Aorta (tissue), 5 donors: ENCODE measurements at places on chromosomes 7 and 10.

GRCh38 chr7:123211545-123211944, 11.8 kb upstream of the SLC13A1 start:
- H3K27me3 ChIP-seq, result no peaks in the 10 kb centered on the region
- no peak overlapping the region for H3K27ac ChIP-seq
- no peak overlapping the region for H3K4me3 ChIP-seq
- DNase-seq, result no peak
- no peaks in the 10 kb centered on the region for H3K4me1 ChIP-seq
- H3K36me3 ChIP-seq, result no peaks in the 10 kb centered on the region

DNA sequence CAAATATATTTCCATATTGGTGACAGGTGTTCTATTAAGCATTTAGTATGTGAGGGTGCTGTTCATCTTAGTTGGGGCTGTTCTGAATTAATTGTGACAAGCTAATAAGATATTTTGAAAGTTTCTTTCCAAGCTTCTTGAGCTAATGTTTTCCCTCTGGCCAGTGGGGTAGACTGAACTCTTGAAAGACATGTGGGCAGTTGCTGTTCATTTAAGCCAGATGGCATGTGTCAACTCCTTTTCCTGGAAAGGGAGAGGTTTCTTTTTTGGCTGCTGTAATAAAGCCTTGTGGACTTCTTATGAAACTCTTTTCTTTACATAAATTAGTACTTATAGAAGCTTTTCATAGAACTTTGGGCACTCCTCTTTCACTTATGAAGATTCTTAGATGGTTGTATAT, 21.7 kb downstream of the RAB18 start:
- DNase-seq, result no peak
- H3K4me1 ChIP-seq, result peaks cover 2% of the 10 kb centered on the region
- no peaks in the 10 kb centered on the region for H3K36me3 ChIP-seq
- no peak overlapping the region for H3K27ac ChIP-seq
- H3K4me3 ChIP-seq, result no peak overlapping the region

DNA sequence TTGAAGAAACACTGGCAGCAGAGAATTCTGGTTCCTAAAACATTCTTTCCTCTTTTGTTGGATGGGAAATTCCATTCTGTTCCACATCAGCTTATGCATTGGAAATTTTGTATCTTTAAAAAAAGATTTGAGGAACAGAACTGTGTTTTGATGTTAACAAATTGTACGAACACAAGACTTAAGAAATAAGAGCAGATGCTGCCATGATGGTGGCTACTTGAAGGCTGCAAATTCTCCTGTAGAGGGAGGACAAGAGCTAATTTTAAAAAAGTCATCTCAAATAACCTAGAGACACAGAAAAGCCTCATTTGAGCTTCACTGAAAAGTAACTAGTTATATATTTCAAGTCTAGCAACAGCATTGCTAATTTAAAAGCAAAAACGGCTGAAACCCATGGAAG, 29.8 kb downstream of the NDUFB2 start:
- H3K4me3 ChIP-seq, result no peak overlapping the region
- H3K36me3 ChIP-seq, result no peaks in the 10 kb centered on the region
- no peaks in the 10 kb centered on the region for H3K27me3 ChIP-seq
- DNase-seq, result no peak

DNA sequence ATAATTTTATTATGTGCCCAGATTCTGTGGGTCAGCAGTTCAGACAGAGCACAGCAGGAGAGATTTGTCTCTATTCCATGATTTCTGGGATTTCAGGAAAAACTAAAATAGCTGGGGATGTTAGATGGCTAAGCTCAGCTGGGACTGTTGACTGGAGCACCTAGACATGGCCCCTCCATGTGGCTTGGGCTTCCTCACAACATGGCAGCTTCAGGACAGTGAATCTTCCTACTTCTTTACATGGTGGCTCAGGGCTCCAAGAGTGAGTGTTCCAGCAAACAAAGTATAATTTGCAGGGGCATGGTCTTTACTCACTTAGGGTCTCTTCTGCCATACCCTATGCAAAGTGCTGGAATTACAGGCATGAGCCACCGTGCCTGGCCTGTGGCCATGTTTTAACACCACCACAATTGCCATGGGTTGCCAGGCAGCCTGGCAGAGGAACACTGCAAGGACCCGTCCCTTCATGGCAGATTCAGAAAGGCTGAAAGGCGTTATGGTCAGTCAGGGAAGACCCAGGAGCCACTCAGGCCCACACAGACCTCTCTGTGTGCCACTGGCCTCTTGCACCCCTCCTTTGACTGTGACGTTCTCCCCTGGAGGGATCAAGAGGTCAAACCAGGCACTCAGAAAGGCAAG, 50.8 kb upstream of the ZMIZ1 start:
- H3K4me3 ChIP-seq, result no peak overlapping the region
- peak; percentile 20 for DNase-seq
- no peaks in the 10 kb centered on the region for H3K36me3 ChIP-seq
- no peaks in the 10 kb centered on the region for H3K4me1 ChIP-seq

DNA sequence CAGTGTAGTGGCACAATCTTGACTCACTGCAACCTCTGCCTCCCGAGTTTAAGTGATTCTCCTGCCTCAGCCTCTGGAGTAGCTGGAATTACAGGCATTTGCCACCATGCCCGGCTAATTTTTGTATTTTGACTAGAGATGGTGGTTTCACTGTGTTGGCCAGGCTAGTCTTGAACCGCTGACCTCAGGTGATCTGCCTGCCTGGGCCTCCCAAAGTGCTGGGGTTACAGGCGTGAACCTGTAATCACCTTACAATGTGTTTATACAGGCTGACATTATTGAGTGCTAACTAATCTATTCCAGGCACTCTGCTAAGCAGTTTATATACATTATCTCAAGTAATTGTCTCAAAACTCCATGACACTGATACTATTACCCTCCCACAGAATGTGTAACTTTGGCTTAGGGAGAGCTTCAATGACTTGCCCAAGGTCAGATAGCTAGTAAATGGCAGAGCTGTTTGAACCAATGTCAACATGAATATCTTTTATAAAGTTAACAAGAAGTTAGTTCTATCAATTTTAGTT, 36.8 kb downstream of the KIFBP start:
- no peak overlapping the region for H3K27ac ChIP-seq
- no peak for DNase-seq
- no peaks in the 10 kb centered on the region for H3K27me3 ChIP-seq
- H3K4me3 ChIP-seq, result no peak overlapping the region
- peaks cover 3% of the 10 kb centered on the region for H3K4me1 ChIP-seq

DNA sequence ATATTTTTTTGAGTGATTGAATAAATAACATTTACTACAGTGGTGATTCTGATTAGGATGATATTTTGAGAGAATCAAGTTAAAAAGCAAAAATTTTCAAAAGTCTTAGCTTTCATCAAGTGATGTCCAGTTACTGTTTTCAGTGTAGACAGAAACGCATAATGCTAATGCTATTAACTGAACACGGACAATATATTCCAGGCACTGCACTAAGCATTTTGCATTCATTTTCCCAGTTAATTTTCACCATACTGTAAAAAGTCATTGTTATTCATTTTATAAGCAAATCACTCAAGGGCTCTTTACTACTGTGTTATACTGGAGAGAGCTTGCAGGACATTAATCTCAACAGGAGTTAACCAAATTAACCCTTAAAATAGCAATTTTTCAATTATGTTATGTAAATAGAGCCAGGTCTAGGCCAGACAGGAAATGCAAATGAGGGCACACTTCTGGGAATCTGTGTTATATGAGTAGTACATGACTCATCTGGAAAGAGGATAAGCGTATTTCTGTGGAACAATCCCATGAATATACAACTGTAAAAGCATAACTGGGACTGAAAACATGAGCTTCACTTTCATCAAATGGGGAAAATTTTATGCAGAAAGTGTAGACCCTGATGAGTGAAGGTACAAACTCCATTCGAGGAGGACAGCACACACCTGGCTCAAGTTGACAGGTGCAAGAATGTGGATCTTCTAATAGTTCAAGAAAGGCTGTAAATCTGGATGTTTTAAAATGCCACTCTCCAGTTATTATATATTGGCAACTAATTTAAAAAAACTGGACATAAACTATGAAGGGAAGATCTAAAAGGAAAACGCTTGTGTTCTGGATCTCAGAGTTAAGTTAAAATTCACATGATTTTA, 75.4 kb downstream of the ANK3 start:
- no peaks in the 10 kb centered on the region for H3K4me1 ChIP-seq
- H3K4me3 ChIP-seq, result no peak overlapping the region
- no peak overlapping the region for H3K27ac ChIP-seq
- no peak for DNase-seq

- H3K4me3 ChIP-seq, result no peak overlapping the region
- no peaks in the 10 kb centered on the region for H3K4me1 ChIP-seq
- H3K27ac ChIP-seq, result no peak overlapping the region
These were observed 119.3 kb upstream of the ACBD5 start for GRCh38 chr10:27359792-27360355.

- DNase-seq, result no peak
- no peaks in the 10 kb centered on the region for H3K27me3 ChIP-seq
- H3K36me3 ChIP-seq, result no peaks in the 10 kb centered on the region
- H3K4me1 ChIP-seq, result no peaks in the 10 kb centered on the region
- no peak overlapping the region for H3K27ac ChIP-seq
These were observed 305.7 kb downstream of the BMPER start for GRCh38 chr7:34211018-34211417.

DNA sequence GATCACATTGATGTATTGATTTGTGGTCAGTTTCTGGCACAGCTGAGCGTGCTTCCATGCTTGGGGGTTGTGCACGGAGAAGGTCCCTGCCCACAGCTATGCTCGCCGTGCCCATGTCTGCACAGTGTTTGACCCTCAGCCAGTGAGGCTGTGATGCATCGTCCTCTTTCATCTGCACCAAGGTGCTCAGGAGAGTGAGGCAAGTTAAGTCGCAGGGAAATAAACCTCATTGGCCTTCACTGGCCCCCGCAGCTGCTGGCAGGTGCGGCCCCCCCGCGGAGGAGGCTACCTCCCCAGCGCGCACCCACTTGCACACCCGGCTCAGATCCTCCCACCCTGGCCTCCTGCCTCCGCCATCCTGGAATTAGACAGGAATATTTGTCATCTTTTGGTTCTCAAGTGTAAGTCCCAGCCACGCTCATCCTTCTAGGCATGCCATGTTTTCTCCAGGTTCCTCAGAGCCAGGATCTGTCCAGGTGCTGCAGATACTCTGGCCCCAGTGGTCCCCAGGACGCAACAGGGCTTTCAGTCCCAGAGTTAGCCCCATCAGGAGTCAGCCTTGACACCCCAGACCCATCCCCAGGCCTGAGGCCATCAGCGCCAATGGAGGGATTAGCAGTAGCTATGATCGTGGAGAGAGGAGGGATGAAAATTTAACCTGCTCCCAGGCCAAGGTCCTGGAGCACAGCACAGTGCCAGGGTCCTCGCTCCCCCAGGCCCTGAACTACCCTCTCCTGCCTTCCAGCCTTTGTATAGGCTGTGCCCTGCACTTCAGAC, 93.7 kb downstream of the OAT start:
- no peaks in the 10 kb centered on the region for H3K36me3 ChIP-seq
- no peak overlapping the region for H3K4me3 ChIP-seq
- no peak overlapping the region for H3K27ac ChIP-seq
- H3K27me3 ChIP-seq, result no peaks in the 10 kb centered on the region
- DNase-seq, result no peak

DNA sequence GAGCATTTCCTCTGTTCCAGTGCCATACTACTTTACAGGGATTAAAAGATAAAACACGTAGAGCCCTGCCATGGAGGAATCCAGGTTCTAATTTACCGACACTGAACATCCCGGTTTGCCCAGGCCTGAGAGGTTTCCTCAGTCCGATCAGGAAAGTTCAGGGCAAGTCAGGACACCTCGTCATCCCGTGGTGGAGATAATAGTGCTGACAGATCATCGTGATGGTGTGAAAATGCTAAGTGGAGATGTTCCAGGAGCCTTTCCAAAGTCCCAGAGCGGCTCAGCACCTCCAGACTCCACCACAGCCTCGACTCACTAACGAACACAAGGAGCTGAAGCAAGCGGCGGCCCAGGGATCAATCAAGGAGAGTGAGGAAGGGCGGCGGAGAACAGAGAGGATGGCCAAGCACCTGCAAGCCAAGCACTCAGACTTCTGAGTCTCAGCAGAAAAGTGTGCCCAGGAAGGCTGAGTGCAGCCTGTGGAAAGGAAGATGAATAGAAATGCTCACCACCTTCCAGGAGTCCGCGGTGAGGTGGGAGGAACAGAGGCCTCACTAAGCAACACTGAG, 103.7 kb upstream of the VWC2 start:
- H3K36me3 ChIP-seq, result no peaks in the 10 kb centered on the region
- H3K4me3 ChIP-seq, result no peak overlapping the region
- no peak for DNase-seq
- H3K4me1 ChIP-seq, result no peaks in the 10 kb centered on the region
- no peaks in the 10 kb centered on the region for H3K27me3 ChIP-seq

GRCh38 chr7:24745355-24745754, 11.9 kb downstream of the GSDME start:
- no peaks in the 10 kb centered on the region for H3K4me1 ChIP-seq
- no peaks in the 10 kb centered on the region for H3K27me3 ChIP-seq
- no peak overlapping the region for H3K27ac ChIP-seq
- H3K4me3 ChIP-seq, result no peak overlapping the region

- peak overlapping the region; percentile 31 for H3K27ac ChIP-seq
- peaks cover 6% of the 10 kb centered on the region for H3K4me1 ChIP-seq
- no peaks in the 10 kb centered on the region for H3K36me3 ChIP-seq
- no peaks in the 10 kb centered on the region for H3K27me3 ChIP-seq
- H3K4me3 ChIP-seq, result no peak overlapping the region
These were observed 302.2 kb downstream of the RPS24 start for GRCh38 chr10:78335691-78336401.

- no peaks in the 10 kb centered on the region for H3K36me3 ChIP-seq
- H3K27ac ChIP-seq, result no peak overlapping the region
- no peak for DNase-seq
- H3K27me3 ChIP-seq, result no peaks in the 10 kb centered on the region
- H3K4me1 ChIP-seq, result no peaks in the 10 kb centered on the region
These were observed 57.9 kb upstream of the RNF32 start for GRCh38 chr7:156582591-156583123.

GRCh38 chr10:133159950-133160825, at the start of gene KNDC1:
Gene KNDC1, plus strand, starts transcription at chr10:133160219. Its CDS starts 249 bp downstream, at chr10:133160468.
- DNase-seq, result no peak
- H3K27ac ChIP-seq, result no peak within 1 kb of the TSS
- no peaks in the 10 kb centered on the region for H3K36me3 ChIP-seq
- H3K4me1 ChIP-seq, result no peaks in the 10 kb centered on the region

- no peak overlapping the region for H3K4me3 ChIP-seq
- H3K36me3 ChIP-seq, result no peaks in the 10 kb centered on the region
- no peak for DNase-seq
- no peaks in the 10 kb centered on the region for H3K27me3 ChIP-seq
- H3K4me1 ChIP-seq, result no peaks in the 10 kb centered on the region
These were observed 259.2 kb downstream of the PTEN start for GRCh38 chr10:88122576-88122975.

GRCh38 chr10:7409045-7409731, 1.6 kb downstream of the SFMBT2 start:
- H3K27ac ChIP-seq, result no peak overlapping the region
- H3K4me3 ChIP-seq, result peak overlapping the region; percentile 30
- no peak for DNase-seq
- no peaks in the 10 kb centered on the region for H3K4me1 ChIP-seq
- H3K36me3 ChIP-seq, result no peaks in the 10 kb centered on the region

GRCh38 chr7:100128637-100128963, 1.8 kb downstream of the MBLAC1 start:
- H3K27ac ChIP-seq, result no peak overlapping the region
- no peak overlapping the region for H3K4me3 ChIP-seq
- no peaks in the 10 kb centered on the region for H3K4me1 ChIP-seq
